Stimulated activated CD8-positive, alpha-beta memory T cell treated with anti-CD3 and anti-CD28 coated beads, Interleukin-4, amount 100 ng/mL, for 4 hours (primary cell): ENCODE measurements at places on chromosomes 4 and X.

GRCh38 chr4:3168029-3168428, 80.9 kb upstream of the MSANTD1 start:
- no peak for DNase-seq

- no peak for DNase-seq
These were observed 86.3 kb upstream of the BMP2K start for GRCh38 chr4:78689700-78690323.

- no peak for DNase-seq
These were observed 89.4 kb downstream of the IRF2 start for GRCh38 chr4:184384810-184385557.

DNA sequence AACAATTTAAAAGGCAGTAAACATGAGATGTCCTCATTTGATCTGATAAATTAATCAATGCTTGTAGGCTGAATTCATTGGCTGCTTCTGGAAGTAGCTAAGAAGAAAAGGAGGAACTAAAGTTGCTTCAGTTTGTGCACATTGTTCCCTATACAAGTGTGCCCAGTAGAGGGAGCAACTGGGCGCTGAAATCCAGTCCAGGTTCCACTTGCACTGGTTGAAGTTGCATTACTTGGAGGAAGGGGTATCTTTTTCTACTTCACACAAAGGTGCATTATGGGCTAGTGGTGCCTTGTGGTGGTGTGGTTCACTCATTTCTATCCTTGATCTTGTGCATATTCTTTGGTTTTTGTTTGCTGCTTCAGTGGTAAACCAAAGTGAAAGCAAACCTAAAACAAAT, 67.9 kb upstream of the SOX3 start:
- DNase-seq: no peak

GRCh38 chrX:55240788-55241340, 20.7 kb downstream of the PAGE5 start:
- no peak for DNase-seq

DNA sequence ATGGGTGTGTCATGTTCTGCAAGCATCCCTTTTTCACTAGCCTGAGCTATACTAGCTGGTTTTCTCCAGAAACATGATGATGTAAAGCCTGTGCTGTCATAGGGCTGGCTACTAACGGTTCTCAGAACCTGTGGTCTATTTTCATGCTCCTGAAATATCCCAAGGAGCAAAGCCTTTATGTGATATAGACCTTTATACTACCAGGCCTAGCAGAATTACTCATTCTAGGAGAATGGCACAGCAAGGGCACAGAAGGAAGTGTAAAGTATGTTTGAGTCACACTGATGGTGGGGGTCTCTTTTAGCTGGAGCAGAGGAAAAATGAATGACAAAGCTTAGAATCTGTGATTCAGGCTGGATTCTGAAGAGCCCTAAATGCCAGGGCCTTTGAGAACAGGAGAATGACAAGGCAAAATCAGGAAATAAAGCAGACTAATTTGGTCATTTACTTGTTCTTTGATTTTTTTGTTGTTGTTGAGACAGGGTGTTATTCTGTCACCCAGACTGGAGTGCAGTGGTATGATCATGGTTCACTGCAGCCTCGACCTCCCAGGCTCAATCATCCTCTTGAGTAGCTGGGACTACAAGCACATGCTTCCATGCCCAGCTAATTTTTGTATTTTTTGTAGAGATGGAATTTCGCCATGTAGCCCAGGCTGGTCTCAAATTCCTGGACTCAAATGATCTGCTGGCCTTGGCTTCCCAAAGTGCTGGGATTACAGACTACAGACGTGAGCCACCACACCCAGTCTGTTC, 11.8 kb downstream of the TCEAL1 start:
- DNase-seq: no peak

GRCh38 chr4:159382856-159383561, 280.1 kb downstream of the RAPGEF2 start:
- no peak for DNase-seq

GRCh38 chr4:14309431-14309830, 681.9 kb upstream of the BOD1L1 start:
- DNase-seq: no peak

- DNase-seq: no peak
These were observed 315.6 kb upstream of the HAND2 start for GRCh38 chr4:173845580-173845979.

DNA sequence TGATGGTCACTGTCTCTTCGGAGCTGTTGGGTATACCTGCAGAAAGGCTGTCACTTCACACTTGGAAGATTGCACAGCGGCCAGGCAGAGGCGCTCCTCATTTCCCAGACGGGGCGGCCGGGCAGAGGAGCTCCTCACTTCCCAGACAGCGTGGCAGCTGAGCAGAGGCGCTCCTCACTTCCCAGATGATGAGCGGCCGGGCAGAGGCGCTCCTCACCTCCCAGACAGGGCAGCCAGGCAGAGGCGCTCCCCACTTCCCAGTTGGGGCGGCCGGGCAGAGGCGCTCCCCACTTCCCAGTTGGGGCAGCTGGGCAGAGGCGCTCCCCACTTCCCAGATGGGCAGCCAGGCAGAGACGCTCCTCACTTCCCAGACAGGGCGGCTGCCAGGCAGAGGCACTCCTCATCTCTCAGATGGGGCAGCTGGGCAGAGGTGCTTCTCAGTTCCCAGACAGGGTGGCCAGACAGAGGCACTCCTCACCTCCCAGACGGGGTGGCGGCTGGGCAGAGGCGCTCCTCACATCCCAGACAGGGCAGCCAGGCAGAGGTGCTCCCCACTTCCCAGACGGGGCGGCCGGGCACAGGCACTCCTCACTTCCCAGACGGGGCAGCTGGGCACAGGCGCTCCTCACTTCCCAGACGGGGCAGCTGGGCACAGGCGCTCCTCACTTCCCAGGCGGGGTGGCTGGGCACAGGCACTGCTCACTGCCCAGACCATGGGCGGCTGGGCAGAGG, 18.8 kb downstream of the PABPC1L2B start:
- DNase-seq: no peak

DNA sequence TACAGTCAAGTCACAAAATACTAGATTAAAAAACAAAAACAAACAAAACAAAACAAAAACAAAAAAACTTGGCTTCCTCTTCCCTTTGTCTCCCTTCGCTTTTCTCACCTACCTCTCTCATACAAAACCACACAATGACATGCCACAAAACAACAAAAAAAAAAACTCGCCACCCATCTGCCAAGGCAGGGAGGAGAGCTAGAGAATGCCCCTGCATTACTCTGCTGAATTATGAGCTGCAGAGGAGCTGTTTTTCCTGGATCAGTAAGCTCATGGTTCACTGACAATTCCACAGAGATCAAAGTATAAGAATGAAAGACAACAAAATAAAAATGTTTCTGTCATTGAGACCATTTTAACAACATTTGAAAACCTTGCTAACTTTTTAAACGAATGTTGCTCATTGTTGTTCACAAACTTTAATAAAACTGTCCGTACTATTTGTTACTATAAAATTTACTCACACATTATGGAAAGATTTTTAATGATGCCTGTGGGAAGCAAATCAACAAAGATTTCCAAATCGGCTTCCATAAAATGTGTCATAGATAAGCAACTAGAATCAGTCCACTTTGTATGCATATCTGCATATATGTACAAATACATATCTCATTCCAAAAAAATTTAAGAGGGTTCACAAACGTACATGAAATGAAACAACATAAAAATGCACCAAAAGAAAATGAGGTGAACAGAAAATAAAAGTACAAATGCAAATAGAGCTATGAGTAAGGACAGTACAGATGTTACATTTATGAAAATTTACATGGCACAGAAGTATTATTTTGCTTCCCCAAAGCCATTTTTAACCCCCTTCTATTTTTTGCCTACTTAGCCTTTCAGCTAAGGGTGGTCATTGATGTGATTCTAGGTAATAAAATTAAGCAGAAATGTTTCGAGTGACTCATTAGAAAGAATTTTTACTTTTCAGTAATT, 252.4 kb upstream of the FAT4 start:
- DNase-seq: no peak

DNA sequence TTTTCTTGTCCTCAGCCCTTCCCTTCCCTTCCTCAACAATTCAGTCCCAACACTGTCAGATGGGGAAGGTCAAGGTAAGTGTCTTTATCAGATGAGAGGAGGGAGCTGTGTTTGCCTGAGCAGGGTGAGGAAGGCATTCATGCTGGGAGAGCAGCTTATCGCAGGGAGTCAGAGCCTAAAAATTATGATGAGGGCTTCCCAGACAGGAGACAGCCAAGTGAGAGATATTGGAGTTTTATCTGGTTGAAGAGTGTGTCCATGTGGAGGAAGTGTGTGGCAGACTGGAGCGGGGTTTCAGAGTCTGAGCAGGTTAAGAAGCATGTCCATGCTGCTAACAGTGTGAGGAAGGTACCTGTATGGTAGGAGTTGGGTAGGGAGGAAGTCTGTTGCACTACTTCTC, 18.4 kb downstream of the BEX4 start:
- no peak for DNase-seq

DNA sequence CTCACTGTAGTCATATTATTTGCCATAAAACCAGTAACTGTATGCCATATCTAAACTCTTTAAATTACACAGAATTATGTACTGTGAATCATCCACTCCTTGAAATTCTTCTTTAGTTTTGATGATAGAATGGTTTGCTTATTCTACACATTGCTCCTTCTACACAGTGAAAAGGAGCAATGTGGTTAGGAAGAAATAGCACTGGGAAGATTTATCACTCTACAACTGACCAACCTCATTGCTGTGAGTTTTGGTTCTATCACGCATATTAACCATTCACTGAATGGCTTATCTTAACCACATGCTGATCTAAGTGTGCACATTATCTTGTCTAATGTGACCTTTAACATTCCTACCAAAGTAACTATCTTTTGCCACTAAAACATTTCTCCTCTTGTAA, 415.7 kb upstream of the NDST4 start:
- DNase-seq: no peak

DNA sequence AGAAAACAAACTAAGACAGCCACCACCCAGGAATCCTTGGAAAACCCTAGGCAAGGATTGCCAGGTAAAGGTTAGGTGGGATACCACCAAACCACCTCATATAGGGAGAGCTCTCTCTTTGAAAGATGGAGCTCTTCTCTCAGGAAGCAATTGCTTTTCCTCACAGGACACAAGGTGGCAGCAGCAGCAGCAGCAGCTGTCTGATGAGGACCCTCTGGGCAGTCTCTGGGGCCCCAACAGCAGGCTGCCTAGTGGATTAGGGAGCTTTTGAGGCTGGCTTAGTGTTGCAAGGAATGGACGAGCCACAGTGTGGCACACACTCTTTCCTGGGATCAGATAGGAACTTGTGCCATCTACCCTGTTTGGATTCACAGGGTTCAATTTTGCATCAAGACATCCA, 41.4 kb upstream of the CHRDL1 start:
- no peak for DNase-seq

DNA sequence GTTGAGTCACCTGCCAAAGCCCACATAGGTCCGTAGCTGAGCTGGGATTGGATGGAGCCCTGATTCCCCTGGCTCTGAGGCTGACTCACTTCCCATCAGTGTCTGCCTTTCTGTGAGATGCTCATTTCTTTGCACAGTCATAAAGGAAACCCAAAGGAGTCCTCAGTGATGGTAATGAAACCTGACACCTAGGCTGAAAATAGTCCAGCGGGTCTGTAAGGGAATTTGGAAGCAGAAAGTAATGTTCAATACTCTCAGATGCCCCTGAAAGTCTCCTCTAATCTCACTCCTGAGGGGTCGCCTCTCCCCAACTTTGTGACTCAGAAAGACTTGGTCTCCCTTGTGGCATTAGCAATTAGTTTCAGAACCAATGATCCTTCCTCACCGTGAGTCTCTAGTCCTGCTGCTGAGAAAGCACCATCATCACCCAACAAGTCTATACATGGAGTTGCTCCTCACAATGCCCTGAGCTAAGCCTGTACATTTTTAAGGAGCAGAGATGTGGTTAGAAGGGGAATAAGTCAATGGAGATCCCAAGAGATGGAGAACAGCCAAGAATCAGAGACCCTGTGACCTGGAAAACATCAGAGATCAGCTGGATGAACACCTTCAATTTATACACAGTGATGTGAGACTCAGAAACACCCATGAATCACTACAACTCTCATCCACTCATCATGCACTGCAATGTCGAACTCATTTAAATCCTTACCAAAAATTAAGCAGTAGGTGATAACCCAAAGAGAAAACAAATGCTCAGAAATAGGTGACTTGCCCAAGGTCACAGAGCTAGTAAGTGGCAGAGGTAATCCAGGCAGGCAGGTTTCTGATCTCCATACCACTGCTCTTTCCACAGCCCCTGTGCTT, 219.0 kb upstream of the CPEB2 start:
- no peak for DNase-seq

DNA sequence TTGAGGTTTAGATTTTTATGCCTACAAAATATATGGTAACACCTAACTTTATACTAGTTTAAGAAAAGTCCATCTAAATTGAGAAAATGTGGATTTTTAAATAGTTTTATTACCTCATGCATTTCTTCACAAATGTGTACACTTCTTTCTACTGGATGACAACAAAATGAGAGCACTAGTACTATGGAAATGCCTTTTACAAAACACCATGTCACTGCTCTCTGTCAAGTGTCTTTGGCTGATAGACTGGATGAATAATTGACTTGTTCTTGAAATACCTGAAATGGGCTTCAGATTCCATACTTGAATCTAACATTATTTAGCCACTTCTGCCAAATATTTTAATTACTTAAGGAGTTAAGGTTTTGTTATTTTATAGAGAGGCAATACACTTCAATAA, 49.5 kb downstream of the AMELX start:
- DNase-seq: no peak

DNA sequence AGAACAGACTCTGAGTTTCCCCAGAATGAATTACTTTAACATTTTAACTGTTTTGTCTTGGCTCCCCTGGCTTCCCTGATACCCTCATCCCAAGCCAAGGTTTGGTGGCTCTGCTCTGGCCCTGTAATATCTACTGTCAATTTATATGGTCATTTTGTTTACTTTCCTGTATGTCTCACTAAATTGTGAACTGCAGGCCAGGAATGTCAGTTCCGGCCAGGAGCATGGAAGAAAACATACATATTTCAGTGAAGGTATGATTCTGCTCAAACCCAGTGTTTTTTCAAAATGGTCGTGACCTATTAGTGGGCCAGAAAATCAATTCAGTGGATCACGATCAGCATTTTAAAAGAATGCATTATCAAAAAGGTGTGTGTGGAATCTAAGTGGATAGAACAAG, 1.2 kb downstream of the RPGR start:
- DNase-seq: no peak

DNA sequence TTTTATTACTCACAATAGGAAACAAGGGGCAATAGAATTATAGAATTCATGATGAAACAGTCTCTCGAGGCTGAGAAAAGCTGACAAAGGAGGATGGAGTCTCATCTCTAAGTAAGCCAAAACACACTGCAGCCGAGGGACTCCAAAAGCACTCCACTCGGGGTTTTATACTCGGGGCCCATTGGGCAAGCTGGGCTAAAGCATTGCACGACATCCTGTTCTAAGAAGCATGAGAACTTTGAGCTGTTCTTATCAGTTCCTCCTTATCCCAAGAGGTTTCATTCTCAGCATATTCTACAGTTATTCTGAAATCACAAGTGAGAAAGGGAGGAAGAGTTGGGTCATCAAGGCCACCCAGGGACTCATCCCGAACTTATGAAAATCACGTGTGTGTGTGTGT, 1475.5 kb downstream of the PCDH18 start:
- no peak for DNase-seq
